Dermis blood vessel endothelial cell (primary cell): ENCODE measurements at places on chromosomes 2 and 18. TPM values are rescaled to one million over a fixed set of nuclear protein-coding genes. Genes with fewer than 3 reads are reported as not detected.

The POU3F3 gene
- 0.23 and 0.34 TPM in 2 replicates for total RNA-seq

The CD28 gene
- total RNA-seq: under 0.01 and 0.05 TPM in 2 replicates

The PEX13 gene
- total RNA-seq: 44.9 and 50.7 TPM in 2 replicates

The OTOS gene
- not detected in 2 replicates for total RNA-seq

The CNGA3 gene
- total RNA-seq: under 0.01 TPM in 1 of 2 replicates, not detected in the other
